ENCODE measurements at places on chromosomes 6 and 20. TPM values are rescaled to one million over a fixed set of nuclear protein-coding genes. Genes with fewer than 3 reads are reported as not detected.

The GPR6 gene
- total RNA-seq = not detected

The PSMB9 gene
- 23.0 TPM for total RNA-seq

The OOEP gene
- 0.41 TPM for total RNA-seq

The GABRR2 gene
- total RNA-seq = not detected

The BANF2 gene
- total RNA-seq = not detected

The C2 gene
- 0.07 TPM for total RNA-seq

The SFT2D1 gene
- 59.7 TPM for total RNA-seq

The SALL4 gene
- 4.4 TPM for total RNA-seq

The PRR18 gene
- total RNA-seq = 0.55 TPM

The C6orf141 gene
- total RNA-seq = 6.5 TPM

The LHFPL5 gene
- total RNA-seq = not detected

The IPCEF1 gene
- total RNA-seq = 0.34 TPM

The GHRH gene
- total RNA-seq = not detected

The FAM83B gene
- 15.7 TPM for total RNA-seq

The CST2 gene
- 7.0 TPM for total RNA-seq

The FYN gene
- 122 TPM for total RNA-seq

The RAB44 gene
- 0.07 TPM for total RNA-seq

The HAO1 gene
- total RNA-seq = not detected

The NKX2-2 gene
- not detected for total RNA-seq

The SLC17A3 gene
- total RNA-seq = not detected

The NKAPL gene
- 1.1 TPM for total RNA-seq

The CST11 gene
- not detected for total RNA-seq

The PRICKLE4 gene
- total RNA-seq = not detected

The PBOV1 gene
- not detected for total RNA-seq

The WFDC12 gene
- total RNA-seq = not detected

The PHF20 gene
- total RNA-seq = 39.0 TPM

The RHAG gene
- not detected for total RNA-seq

The CALHM6 gene
- 4.8 TPM for total RNA-seq

The CCN2 gene
- total RNA-seq = 194 TPM

The DYNLT2 gene
- total RNA-seq = 1.4 TPM

The BFSP1 gene
- 2.1 TPM for total RNA-seq

The RBM38 gene
- total RNA-seq = 42.8 TPM

The ARMH2 gene
- not detected for total RNA-seq

The FNDC1 gene
- 1.3 TPM for total RNA-seq

The ANKRD66 gene
- not detected for total RNA-seq

The SNAP91 gene
- 0.34 TPM for total RNA-seq

The PRDM13 gene
- not detected for total RNA-seq

The KHDC1 gene
- 2.9 TPM for total RNA-seq

The NOTCH4 gene
- total RNA-seq = 2.9 TPM

The MAN1A1 gene
- 11.0 TPM for total RNA-seq

The MATN4 gene
- total RNA-seq = not detected

The CD164 gene
- 157 TPM for total RNA-seq

The RAET1L gene
- 1.8 TPM for total RNA-seq

The C6orf120 gene
- 42.9 TPM for total RNA-seq

The NEURL2 gene
- total RNA-seq = 9.0 TPM

The SLC52A3 gene
- 2.7 TPM for total RNA-seq

The SDCBP2 gene
- total RNA-seq = 7.7 TPM

The CRISP3 gene
- total RNA-seq = not detected

The SIM1 gene
- total RNA-seq = 2.0 TPM

The MAS1 gene
- total RNA-seq = not detected

The SIRPD gene
- total RNA-seq = not detected

Data from kidney epithelial cell (primary cell).